ENCODE measurements at places on chromosomes 11 and 22. TPM values are rescaled to one million over a fixed set of nuclear protein-coding genes. Genes with fewer than 3 reads are reported as not detected.

GRCh38 chr22:23566705-23567475 is 13.2 kb downstream of the IGLL1 start:
- no peak for DNase-seq

DNA sequence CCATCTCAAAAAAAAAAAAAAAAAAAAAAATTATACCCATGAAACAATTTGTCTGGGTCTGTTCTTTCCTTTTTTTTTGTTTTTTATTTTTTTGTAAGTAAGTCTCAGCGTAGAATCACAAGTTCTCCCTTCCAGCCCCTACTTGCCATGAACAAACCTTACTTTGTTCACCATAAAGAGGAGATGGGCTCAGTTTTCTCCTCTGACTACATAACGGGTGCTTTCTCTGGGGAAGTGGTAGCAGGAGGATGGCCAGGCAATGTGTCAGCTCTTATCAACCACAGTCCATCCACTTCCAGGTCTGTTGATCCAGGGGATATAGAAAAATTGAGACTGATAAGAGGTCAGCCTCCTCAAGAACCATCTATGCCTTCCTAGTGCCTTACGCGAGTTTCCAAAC is 11.0 kb downstream of the ASCC2 start:
- DNase-seq = no peak

GRCh38 chr11:66862559-66863037 is 5.7 kb downstream of the LRFN4 start:
- DNase-seq = no peak

The RIMBP3C gene
- 0.15 TPM for polyA plus RNA-seq

DNA sequence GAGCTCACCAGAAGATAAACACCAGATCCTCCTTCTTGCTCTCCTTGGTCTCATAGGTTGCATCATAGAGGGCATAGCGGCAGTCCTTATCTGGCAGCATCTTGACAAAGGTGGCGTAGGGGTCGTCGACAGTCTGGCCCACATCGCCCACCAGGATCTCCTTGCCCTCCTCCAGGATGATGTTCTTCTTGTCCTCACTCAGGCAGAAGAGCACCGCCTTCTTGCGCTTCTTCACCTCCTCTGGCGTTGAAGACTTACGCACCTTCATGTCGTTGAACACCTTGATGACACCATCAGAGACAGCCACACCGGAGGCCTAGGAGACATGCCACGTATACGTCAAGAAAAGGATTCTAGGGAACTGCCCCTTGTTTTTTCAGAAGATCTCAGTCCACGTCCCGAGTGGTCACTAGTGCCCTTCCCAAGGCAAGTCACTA is 2.0 kb downstream of the CFL1 start:
- DNase-seq = peak; percentile 23

GRCh38 chr22:41642331-41643110 is 21.4 kb downstream of the XRCC6 start:
- no peak for DNase-seq

GRCh38 chr11:128482512-128483191 is 104.7 kb downstream of the ETS1 start:
- DNase-seq = no peak

DNA sequence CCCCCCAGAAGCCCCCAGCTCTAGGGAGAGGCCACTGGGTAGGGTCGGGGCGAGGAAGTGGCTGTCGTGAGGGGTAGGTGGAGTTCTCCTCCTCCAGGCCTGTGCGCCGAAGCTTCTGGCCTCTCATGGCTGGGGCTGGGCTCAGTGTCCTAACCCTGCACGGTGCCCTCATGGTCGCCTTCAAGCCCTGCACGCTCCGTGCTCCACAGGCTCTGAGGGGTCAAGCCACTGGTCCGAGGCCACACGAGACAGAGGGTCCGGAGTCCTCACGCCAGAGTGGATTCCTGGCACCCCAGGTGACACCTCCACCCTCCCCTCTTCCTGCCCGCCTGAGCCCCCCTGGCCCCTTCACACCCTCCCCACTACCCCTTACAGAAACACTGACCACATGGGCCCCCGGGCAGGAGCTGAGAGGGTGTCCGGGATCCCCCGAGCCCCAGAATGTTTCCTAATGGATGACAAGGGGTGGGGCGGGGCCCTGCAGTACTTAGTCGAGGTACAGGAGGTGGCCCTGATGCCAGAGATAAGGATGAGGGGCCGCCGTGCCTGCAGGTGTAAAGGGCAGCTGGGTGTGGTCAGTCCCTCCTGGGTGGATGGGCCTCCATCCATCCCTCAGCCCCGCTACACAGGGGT is 997 bp upstream of the CDHR5 start:
- no peak for DNase-seq

The KDM4D gene
- polyA plus RNA-seq = 0.92 TPM

The EFCAB6 gene
- polyA plus RNA-seq = 2.5 TPM

DNA sequence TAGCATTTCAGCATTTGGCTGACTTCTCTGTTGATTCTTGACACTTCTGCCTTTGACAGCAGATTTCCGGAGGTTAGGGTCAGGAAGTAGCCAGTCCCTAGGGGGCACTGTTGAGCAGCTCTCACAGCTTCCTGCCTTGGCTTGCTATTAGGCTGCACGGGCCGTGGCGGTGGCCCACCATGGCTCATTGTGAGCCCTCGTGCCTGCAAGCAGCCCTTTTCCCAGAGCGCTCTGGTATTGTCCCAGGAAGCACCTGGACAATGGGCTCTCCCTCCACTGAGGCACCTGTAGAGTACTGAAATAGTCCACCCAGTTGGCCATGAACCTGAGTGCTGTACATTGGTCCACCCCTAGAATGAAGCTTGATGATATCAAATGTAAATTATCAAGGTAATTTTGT is 100.2 kb upstream of the GAL start:
- DNase-seq = no peak

DNA sequence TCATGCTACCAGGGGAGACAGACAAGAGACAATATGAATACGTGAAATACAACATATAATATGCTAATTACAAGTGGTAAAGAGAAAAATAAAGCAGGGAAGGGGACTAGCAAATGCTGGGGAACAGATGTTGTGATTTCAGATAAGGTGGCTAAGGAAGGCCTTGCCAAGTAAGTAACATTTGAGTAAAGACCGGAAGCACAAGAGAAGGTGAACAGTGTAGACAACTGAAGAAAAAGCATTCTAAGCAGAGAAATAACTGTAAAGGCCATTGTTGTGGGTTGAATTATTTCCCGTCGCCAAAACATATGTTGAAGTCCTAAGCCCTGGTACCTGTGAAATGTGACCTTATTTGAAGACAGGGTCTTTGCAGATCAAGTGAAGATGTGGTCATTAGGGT is 63.7 kb upstream of the EED start:
- no peak for DNase-seq

GRCh38 chr11:103737037-103737622 is 299.3 kb upstream of the DDI1 start:
- peak; percentile 19 for DNase-seq

The RIC3 gene
- 10.6 TPM for polyA plus RNA-seq

GRCh38 chr11:35990170-35990569 is 46.3 kb downstream of the LDLRAD3 start:
- no peak for DNase-seq

- no peak for DNase-seq
These were observed 19.1 kb downstream of the GUCY1A2 start for GRCh38 chr11:106999196-106999595.

The PHF21B gene
- polyA plus RNA-seq = 0.95 TPM

The INSC gene
- polyA plus RNA-seq = 0.10 TPM

- no peak for DNase-seq
These were observed 28.9 kb upstream of the ACER3 start for GRCh38 chr11:76831686-76832310.

DNA sequence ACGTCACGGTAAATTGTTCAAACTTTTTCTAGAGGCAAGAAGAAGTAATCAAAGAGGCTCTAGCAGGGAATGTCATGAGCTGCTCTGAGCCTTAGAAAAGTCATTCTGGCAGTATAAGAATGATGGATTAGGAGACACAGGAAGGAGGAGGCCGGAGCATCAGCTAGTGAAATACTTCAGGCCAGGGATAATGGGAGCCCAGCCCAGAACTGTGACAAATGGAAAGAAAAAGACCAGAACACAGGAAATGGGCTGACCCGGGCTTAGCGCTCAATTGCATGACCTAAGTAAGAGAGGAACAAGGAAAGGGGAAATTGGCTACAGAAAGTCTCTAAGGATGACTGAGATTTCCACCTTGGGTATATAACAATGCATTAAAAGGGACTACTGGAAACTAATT is 108.6 kb downstream of the LARGE1 start:
- peak; percentile 40 for DNase-seq

- no peak for DNase-seq
These were observed 44.5 kb upstream of the TEAD1 start for GRCh38 chr11:12629601-12630313.

- no peak for DNase-seq
These were observed 2.2 kb downstream of the ARSA start for GRCh38 chr22:50625568-50626313.

The MS4A18 gene
- polyA plus RNA-seq = not detected

The TMEM151A gene
- polyA plus RNA-seq = 0.15 TPM

DNA sequence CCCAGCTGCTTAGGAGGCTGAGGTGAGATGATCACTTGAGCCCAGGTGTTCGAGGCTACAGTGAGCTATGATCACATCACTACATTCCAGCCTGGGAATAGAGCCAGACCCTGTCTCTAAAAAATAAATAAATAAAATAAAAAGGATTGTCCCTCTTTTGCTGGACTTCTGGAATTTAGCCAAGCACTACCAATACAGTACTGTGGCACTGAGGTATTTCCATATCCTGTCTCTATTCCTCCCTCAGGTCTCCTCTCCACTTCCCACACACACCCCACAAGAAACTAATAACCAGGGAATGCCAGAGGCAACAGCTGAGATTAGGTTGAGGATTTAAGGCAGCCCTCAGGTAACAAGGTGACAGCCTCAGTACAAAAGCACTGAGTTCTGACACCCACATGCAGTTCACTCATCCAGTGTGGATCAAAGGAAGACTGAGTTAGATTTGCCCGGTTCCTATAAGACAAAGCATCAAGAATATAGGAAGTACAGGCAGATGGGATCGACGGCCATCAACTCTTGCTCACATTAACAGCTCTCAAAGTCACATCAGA is 4.5 kb upstream of the PPP2R1B start:
- no peak for DNase-seq

The ARVCF gene
- 17.4 TPM for polyA plus RNA-seq

The IFITM1 gene
- polyA plus RNA-seq = 748 TPM

GRCh38 chr11:81960443-81960842 is 773.2 kb downstream of the FAM181B start:
- DNase-seq = no peak

- no peak for DNase-seq
These were observed 6.5 kb downstream of the FRMD8 start for GRCh38 chr11:65392899-65393298.

DNA sequence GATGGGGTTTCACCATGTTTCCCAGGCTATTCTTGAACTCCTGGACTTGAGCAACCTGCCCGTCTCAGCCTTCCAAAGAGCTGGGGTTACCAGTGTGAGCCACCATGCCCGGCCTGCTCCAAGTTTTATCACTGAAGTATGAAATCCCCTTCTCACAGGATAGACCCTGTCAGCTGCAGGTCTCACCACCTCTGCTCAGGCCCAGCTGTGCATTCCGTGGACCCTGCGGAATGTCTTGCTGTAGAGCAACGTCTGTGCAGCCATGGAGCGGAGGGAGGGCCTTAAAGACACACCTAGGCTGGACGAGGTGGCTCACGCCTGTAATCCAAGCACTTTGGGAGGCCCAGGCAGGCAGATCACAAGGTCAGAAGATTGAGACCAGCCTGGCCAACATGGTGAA is 625.4 kb downstream of the BRD1 start:
- no peak for DNase-seq

The B4GALNT4 gene
- polyA plus RNA-seq = 1.3 TPM

DNA sequence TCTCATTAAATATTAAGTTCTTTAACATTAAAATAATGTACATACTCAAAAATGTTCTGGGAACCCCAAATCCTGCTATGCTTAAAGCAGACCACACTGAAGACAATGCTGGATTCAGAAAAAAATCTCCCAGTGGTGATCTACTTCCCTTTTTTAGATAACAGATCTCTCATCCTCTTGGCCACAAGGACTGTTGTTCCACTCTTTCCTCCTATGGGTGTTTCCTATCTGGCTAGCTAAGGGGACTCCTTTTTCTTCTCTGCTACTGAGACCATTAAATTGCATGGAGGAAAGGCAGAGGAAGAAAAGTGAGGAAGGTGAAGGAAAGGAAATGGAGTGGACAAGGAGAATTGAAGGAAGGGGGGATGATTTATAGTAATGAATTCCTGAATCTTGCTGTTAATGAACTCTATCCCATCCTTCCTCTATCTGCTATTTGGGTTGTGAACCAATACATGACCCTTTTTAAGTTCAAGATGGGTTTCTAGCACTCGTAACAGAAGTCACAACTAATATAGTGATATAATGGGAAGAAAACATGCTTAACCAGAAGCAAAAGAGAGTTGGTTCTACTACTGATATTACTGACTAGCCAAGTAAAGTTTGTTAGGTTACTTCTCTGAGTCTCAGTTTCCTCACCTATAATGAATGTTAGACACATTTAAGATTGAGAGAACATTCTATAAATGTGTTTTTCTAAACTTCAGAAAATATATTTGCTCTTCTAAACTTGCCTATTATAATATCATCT is 53.2 kb downstream of the PIK3C2A start:
- DNase-seq = no peak

DNA sequence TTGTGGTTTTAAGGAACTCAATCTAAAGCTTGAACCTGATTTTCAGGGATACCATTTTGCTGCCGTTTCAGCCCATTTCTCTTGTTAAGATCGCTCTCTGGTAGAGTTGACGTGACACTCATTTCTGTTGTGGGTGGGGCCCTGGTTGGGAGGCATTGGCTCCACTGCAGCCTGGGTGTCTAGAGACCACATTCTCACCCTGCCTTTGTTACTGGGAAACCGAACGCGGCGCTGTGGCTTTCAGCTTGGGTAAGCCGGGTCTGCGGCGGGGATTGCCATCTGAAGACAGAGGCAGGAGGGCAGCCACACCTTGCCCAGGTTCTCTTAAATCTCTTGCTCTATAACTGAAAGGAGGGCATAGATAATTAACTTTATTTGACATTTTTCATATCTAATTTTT is 3.2 kb downstream of the EHF start:
- no peak for DNase-seq

DNA sequence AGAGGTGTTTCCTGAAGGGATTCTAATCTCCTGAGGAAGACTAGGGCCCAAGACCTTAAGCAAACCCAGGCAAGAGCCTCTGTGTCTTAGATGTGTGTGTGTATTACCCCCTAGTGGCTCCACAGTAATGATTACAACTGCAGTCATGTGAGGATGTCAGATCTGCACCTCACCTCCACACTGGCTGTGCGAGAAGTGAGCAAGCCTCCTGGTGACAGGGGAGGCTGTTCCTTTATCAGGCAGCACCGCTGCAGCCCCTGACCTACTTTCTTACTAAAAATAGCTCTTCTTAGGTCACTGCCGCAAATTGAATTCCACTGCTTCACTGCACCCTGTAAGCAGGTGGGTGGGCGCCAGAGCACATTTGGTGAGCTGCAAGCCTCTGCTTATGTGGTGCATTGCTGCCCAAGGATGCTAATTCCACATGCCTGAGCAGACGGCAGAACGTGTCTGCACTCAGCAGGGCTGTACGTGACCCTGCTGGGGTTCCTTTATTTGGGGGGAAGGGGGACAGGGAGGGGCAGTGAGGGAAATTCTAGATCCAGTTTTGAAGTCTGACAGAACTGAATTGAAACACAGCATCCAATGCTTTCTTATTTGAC is 112.4 kb downstream of the KCNC1 start:
- DNase-seq = no peak

- DNase-seq = no peak
These were observed 58.5 kb downstream of the IGLL5 start for GRCh38 chr22:22946131-22946530.

Measured in ovary (tissue), 10 donors.